ENCODE measurements at places on chromosomes 2 and 18.

DNA sequence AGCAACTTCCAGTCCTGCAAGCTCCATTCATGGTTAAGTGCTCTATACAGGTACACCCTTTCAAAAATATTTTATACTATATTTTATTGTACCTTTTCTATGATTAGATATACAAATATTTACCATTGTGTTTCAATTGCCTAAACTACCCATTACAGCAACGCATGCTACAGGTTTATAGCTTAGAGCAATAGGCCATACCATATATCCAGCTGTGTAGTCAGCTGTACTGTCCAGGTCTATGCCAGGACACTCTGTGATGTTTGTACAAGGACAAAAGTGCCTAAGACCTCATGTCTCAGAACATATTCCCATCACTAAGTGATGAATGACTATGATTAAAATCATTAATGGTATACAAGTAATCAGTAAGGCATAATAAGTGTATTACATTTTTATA, 368.7 kb downstream of the CMPK2 start:
- DNase-seq, result no peak

- peak; percentile 27 for DNase-seq
Observed at GRCh38 chr2:55519938-55520885, 694 bp downstream of the CFAP36 start.

DNA sequence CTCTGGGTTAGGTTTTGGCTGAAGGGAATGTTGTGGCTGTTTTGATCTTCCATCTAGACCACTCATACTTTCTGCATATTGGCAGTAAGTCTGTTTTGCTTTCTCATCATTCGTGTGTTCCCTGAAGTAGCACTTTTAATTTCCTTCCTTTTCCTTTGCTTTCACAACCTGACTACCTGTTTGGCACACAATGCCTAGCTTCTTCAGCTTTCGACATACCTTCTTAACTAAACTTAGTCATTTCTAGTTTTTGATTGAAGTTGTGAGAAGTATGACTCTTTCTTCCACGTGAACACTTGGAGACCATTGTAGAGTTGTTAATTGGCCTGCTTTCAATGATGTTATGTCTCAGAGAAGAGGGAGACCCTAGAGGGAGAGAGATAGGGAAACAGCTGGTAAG, 123.6 kb upstream of the EPB41L3 start:
- DNase-seq, result no peak

DNA sequence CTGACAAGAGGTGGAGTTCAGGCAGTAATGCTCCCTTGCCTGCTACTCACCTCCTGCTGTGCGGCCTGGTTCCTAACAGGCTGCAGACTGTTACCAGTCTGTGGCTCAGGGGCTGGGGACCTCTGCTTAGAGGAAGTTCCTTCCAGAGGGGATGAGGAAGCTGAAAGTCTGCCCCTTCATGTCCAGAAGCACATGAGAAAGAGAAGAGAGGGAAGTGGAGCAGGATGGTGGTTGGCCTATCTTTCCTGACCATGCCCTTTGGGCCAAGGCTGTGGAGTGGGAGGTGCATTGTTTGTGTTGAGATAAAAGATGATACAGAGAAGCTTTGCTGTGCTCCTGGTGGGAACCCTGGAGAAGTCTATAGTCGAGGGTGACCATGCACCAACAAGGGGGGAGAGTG, 112.5 kb downstream of the LPIN1 start:
- no peak for DNase-seq

DNA sequence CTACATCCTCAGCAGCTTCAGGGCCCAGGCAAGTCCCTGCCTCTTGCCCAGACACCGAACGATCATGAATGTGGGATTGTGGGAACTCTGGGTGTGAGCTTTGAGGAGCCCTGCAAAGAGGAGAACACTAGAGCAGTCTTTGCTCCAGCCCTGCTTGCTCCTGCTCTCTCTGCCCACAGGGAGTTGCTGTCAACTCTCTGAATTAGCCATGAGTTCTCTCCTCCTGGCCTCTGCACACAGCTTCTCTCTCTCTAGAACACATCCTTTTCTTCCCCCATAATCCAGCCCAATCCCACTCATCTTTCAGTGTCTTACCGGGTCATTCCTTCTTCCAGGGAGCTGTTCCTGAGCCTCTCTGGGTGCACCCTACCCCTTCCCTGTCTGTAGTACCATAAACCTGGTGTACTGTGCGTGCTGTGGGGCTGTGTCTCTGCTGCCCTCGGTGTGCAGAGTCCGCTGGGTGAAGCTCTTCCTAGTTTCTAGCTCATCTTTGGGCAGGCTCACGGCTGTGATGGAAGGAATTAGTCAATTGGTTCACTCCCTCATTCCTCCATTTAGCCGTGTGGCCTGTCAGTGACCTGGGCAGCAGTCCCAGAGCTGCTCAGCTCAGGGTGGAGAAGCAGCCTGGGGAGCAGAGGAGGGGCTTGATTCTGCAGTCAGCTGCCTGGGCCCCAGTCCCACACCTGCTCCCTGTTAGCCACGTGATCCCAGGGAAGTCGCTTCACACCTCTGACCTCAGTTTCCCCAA, 132.9 kb upstream of the HDAC4 start:
- DNase-seq, result no peak

DNA sequence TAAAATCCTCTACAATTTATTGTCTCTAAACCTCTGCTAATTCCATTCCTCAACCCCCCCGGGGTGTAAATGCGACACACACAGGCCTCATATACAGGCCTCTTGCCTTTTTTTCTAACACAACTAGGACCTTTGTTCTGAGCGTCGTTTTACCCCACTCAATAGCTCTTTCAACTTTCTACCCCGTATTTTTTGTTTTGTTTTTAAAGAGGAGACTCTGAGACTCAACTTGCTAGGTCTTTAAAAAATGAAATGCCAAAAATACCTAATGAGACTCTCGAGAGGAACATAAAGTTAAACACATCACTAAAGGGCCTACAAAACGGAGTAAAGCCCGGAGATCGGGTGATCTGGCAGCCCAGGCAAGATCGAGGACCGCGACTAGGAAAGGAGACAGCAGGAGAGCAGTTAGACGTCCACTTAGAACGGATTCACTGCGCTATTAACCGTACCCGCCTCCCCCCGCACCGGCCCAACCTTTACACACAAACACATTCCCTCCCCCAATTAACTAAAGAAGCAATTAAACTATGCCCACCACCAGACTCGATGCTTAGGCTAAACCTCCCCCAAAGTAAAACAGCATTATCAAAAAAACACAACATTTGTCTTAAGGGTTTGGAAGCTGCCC, 1.7 kb downstream of the TRIP12 start:
- no peak for DNase-seq

DNA sequence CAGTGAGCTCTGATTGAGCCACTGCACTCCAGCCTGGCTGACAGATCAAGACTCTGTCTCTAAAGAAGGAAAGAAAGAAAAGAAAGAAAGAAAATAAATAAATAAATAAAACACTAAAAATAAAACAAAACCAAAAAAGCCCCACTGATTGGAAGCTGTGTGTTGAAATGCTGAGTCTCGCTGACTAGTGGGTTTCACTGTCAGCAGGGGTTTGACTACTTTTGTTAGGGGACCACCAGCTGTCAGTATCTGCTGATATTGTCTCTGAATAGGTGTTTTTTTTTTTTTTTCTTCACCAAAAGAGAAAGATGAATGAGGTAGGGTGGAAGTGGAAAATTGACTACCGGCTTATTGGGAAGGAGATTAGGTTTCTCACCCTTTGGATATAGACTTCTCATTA, 12.8 kb upstream of the ACTR2 start:
- DNase-seq, result no peak

DNA sequence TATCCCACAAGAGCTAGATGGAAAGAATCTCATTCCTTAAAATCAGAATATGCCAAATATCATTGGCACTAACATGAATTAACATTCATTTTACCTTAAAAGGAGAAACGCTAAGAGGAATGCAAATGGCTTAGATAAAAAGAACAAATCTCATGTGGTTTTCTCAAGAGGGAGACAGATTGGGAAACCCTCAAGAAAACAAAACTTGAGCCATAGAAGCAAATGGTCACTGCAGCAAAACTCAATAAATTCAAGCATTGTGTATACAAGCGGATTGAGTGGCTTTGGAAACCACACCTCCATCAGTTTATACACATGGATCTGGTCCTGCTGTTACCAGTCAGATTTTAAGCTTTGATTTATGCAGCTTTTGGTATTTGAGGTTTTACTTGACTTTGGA, 1331.8 kb upstream of the ZEB2 start:
- no peak for DNase-seq

GRCh38 chr2:96893289-96894150, 23.6 kb upstream of the SEMA4C start:
- no peak for DNase-seq

DNA sequence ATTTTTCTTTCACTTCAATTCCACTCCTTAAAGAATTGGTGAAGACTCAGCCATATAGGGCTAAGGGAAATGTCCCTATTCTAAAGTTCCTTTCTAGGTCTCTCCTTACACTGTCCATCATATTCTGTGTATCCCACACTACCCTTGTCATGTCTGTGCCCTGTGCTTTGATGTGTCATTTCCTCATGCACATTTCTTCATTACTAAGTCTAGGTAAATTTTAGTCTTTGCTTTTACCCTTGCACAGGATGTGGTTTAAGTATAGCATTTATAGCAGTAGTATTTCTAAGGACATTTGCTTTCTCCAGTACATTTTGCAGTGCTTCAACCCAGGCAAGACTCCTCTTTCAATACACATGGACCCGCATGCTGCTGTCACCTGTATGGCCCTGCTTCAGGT, 221.5 kb upstream of the ACVR2A start:
- DNase-seq, result no peak

- no peak for DNase-seq
Observed at GRCh38 chr18:78768656-78769501, 210.7 kb upstream of the SALL3 start.

GRCh38 chr2:143241403-143242088, 112.3 kb downstream of the ARHGAP15 start:
- DNase-seq, result no peak

- no peak for DNase-seq
Observed at GRCh38 chr2:142870526-142870925, 6.9 kb upstream of the KYNU start.

GRCh38 chr18:53567929-53568574, 656.4 kb downstream of the MBD2 start:
- DNase-seq, result no peak

GRCh38 chr2:109448946-109449788, 164.6 kb downstream of the SEPTIN10 start:
- DNase-seq, result no peak

- DNase-seq, result no peak
Observed at GRCh38 chr18:33605250-33605649, 27.2 kb downstream of the ASXL3 start.

- DNase-seq, result no peak
Observed at GRCh38 chr18:37302519-37302918, 263.1 kb downstream of the CELF4 start.

Data from activated T-helper 1 cell treated with anti-CD3 and anti-CD28 coated beads, Interleukin-2, amount 50 U/mL, for 16 hours (primary cell).